Epithelial cell of umbilical artery (primary cell): ENCODE measurements at places on chromosomes 16 and 17. TPM values are rescaled to one million over a fixed set of nuclear protein-coding genes. Genes with fewer than 3 reads are reported as not detected.

The DCUN1D3 gene
- total RNA-seq = 41.6 and 74.0 TPM in 2 replicates

The KRT39 gene
- total RNA-seq = not detected in 2 replicates

The PYY gene
- total RNA-seq = not detected in 2 replicates

The KRT32 gene
- total RNA-seq = not detected in 2 replicates

The KCNH4 gene
- total RNA-seq = not detected in 2 replicates

The MAF gene
- under 0.01 and 0.61 TPM in 2 replicates for total RNA-seq

The SKAP1 gene
- total RNA-seq = 0.46 and 0.65 TPM in 2 replicates

The TEKT3 gene
- total RNA-seq = under 0.01 TPM in 1 of 2 replicates, not detected in the other

The GRB7 gene
- total RNA-seq = not detected in 2 replicates

The PRSS22 gene
- total RNA-seq = not detected in 2 replicates

The SEPTIN12 gene
- total RNA-seq = not detected in 2 replicates

The GPRC5C gene
- not detected in 2 replicates for total RNA-seq

The UBE2Z gene
- 48.2 and 53.9 TPM in 2 replicates for total RNA-seq

The MSLN gene
- not detected in 2 replicates for total RNA-seq

The SCARF1 gene
- total RNA-seq = 107 and 115 TPM in 2 replicates

The ST6GALNAC2 gene
- total RNA-seq = 0.65 and 1.1 TPM in 2 replicates

The PPL gene
- under 0.01 and 0.46 TPM in 2 replicates for total RNA-seq

The CDR2 gene
- total RNA-seq = 48.7 and 48.8 TPM in 2 replicates

The HSD17B1 gene
- 0.15 and 0.65 TPM in 2 replicates for total RNA-seq

The WNK4 gene
- total RNA-seq = 0.32 and 0.76 TPM in 2 replicates

The TBC1D26 gene
- not detected in 2 replicates for total RNA-seq

The CCL7 gene
- 1.3 and 4.4 TPM in 2 replicates for total RNA-seq

The TNFRSF13B gene
- not detected in 2 replicates for total RNA-seq

The ANKFN1 gene
- 0.97 and 1.2 TPM in 2 replicates for total RNA-seq

The COPRS gene
- total RNA-seq = 56.8 and 92.3 TPM in 2 replicates

The KRTAP9-8 gene
- not detected in 2 replicates for total RNA-seq

The DBNDD1 gene
- 10.5 and 17.5 TPM in 2 replicates for total RNA-seq

The COG7 gene
- 10.5 and 11.0 TPM in 2 replicates for total RNA-seq

The ZFHX3 gene
- total RNA-seq = 2.9 and 3.0 TPM in 2 replicates

The OTOP3 gene
- total RNA-seq = not detected in 2 replicates

The CDH3 gene
- not detected in 2 replicates for total RNA-seq

The RAP1GAP2 gene
- total RNA-seq = 0.15 and 0.65 TPM in 2 replicates

The NME4 gene
- total RNA-seq = 76.4 and 117 TPM in 2 replicates

The CCL18 gene
- total RNA-seq = not detected in 2 replicates

The ARHGAP44 gene
- 0.30 and 0.32 TPM in 2 replicates for total RNA-seq

The CLEC19A gene
- not detected in 2 replicates for total RNA-seq

The CHD9 gene
- total RNA-seq = 32.8 and 57.6 TPM in 2 replicates

The MT3 gene
- not detected in 2 replicates for total RNA-seq

The PPP1R27 gene
- not detected in 2 replicates for total RNA-seq

The RAB26 gene
- total RNA-seq = 1.6 and 1.8 TPM in 2 replicates

The FMNL1 gene
- total RNA-seq = 0.32 and 0.61 TPM in 2 replicates

The SMIM5 gene
- total RNA-seq = under 0.01 TPM in 1 of 2 replicates, not detected in the other

The CLEC3A gene
- not detected in 2 replicates for total RNA-seq

The NPIPB13 gene
- total RNA-seq = 0.65 TPM in 1 of 2 replicates, not detected in the other

The KRT27 gene
- total RNA-seq = not detected in 2 replicates

The SLC12A3 gene
- total RNA-seq = not detected in 2 replicates

The KCNG4 gene
- not detected in 2 replicates for total RNA-seq

The HAGHL gene
- 3.6 and 12.0 TPM in 2 replicates for total RNA-seq

The TMIGD1 gene
- not detected in 2 replicates for total RNA-seq

The KRT33A gene
- total RNA-seq = not detected in 2 replicates

The AXIN2 gene
- 1.8 and 2.3 TPM in 2 replicates for total RNA-seq

The CEP295NL gene
- 0.32 and 2.1 TPM in 2 replicates for total RNA-seq

The GRIN2C gene
- total RNA-seq = under 0.01 TPM in 1 of 2 replicates, not detected in the other

The TAC4 gene
- total RNA-seq = not detected in 2 replicates

The CD7 gene
- not detected in 2 replicates for total RNA-seq

The SPN gene
- not detected in 2 replicates for total RNA-seq

The ZNF287 gene
- 3.2 and 7.8 TPM in 2 replicates for total RNA-seq
